ENCODE measurements at places on chromosomes 12 and 14.

DNA sequence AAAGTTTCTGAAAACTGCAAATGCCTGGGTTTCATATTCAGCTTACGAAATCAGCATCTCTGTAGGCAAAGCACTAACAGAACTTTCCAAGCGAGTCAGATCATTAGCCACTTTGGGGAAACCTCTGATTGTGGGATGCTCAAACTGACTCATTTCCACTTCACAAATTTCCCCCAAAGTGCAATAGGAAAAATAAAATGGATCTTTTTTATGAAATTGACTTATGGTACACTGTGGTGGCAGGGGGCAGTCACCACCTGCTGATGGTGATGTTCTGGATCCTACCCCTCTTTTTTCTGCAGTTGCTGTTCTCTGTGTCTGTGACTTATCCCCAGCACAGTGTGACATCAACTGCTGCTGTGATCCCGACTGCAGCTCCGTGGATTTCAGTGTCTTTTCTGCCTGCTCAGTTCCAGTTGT is 5.6 kb downstream of the TCTN1 start:
- DNase-seq, result peak; percentile 76

DNA sequence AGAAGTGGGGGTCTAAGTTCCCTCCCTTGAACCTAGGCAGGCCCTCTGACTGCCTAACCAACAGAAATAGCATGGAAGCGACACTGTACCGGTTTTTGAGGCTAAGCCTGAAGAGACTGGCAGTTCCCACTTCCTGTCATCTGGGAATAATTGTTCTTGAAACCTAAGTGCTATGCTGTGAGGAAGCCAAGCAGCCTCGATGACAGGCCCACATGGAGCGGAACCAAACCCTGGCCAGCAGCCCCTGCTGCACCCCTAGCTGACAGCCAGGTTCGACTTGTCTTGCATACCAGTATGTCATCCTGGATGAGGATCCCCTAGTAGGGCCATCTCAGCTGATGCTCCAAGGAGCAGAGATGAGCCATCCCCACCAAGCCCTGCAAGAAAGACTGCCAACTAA is 6.4 kb upstream of the GPR68 start:
- no peak for DNase-seq

DNA sequence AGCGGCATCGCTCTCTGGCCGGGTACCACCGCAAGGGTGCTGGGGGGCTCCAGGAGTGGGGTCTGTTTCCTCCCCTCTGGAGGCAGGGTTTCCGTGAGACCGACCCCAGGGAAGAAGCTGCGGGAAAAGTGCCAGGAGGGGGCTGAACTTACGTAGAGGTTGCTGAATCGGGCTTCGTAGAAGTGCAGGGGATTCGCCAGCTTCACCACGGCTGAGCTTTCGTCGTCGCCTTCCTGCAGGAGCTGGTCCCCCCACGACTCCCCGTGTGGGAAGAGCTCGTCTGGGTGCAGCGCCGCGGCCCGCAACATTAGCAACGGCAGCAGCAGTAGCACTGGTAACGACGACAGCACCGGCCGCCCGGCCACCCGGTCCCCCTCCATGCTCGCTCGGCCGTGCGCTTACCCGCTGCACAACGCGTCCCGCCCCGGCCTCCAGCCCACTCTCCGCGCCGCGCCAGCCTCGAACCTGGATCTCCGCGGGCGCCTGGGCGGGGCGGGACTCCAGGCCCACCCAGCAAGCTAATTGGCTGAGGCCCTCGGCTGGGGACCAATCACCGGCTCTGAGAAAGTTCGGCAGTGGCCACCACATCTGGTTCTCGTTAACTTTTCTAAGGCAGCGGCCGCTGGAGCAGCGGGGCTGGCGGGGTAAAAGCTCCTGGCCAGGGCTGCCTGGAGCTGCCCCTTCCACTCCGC is at the start of gene NID2:
Gene NID2 (minus strand): TSS at position 445 of the 692 bp plus-strand sequence. CDS start 65 bp downstream, at position 380.
- DNase-seq, result no peak

DNA sequence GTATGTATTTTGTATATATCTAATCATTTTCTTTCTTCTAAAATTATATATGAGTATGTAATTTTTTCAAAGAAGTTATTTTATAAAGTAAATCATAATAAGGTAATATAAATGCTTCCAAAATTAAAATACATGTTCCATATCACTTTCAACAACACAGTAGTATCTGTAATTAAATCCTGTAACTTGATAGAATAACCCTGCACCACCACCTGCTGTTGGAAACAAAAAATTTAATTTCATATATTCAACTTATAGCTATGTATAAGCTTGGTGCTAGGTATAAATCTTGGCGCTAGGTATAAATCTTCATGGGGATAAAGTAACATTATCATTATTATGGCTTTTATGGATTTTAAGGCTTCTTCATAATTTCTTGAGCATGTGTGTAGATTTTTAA is 149.7 kb upstream of the DCN start:
- no peak for DNase-seq

DNA sequence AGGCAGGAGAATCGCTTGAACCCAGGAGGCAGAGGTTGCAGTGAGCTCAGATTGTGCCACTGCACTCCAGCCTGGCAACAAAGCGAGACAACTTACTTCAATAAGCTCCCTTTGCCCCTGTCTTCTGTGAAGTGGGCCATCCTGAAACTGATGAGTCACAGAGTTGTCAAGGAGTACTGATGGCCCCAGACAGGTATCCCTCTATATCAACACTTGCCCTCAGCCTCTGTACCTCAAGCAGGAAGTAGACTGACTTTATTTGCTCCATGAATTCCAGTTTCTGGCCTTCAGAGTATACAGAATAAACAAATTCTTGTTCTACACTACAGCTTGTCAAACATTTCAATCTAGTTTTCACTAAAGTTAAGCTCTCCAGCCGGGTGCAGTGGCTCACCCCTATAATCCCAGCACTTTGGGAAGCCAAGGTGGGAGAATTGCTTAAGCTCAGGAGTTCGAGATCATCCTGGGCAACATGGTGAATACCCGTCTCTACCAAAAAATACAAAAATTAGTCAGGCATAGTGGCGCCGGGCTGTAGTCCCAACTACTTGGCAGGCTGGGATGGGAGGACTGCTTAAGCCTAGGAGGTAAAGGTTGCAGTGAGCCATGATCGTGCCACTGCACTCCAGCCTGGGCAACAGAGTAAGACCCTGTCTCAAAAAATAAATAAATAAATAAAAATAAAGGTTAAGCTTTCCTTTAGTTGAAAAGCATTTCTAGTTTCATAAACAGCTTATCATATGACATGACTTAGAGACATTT is 16.4 kb upstream of the LRP10 start:
- DNase-seq, result no peak

DNA sequence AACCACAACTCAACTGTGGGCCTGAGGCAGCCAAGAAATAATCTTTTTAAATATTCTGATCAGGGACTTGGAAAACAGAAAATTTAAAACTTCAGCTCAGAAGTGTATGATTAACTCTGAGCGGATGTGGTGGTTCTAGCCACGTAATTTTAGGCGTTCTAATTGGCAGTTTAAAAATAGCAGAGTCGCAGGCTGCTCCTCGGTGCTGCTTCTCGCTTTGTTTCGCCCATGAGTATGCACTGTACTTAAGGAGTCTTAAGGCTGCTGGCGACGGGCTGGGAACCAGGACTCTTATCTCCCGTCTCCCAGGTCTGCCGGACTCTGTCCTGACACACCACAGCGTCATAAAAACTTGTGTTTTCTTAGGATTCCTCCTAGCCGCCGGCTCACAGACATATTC is 113.4 kb upstream of the PELI2 start:
- DNase-seq, result peak; percentile 3

GRCh38 chr14:58784931-58785330 is 147.2 kb downstream of the DACT1 start:
- DNase-seq, result no peak

DNA sequence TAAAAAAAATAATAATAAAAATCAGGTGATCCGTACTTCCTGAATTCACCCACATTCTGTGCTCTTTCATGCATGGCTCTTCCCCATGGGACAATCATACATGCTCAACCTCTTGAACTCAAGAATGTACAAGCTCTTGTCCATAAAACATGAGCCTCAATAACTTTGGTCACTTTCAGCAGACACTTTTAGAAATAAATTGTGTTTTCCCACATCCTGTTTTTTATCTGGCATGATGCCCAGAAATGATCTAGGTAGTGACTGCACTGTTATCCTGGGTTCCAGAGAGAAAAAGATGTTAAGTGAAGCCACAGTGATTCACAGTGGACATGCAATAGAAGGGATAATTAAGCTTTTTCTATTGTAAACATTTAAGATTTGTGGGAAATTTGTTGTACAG is 537.6 kb upstream of the TMEM132C start:
- DNase-seq, result no peak

GRCh38 chr12:9761419-9761781 is 699 bp upstream of the CD69 start:
- DNase-seq, result peak; percentile 84

- no peak for DNase-seq
Measured at GRCh38 chr12:39723831-39724230, 104.2 kb upstream of the ABCD2 start.

- DNase-seq, result no peak
Measured at GRCh38 chr14:50978888-50979287, 34.6 kb upstream of the PYGL start.

- no peak for DNase-seq
Measured at GRCh38 chr14:33120966-33121365, 182.3 kb downstream of the NPAS3 start.

- no peak for DNase-seq
Measured at GRCh38 chr12:22312336-22312735, 22.2 kb downstream of the ST8SIA1 start.

DNA sequence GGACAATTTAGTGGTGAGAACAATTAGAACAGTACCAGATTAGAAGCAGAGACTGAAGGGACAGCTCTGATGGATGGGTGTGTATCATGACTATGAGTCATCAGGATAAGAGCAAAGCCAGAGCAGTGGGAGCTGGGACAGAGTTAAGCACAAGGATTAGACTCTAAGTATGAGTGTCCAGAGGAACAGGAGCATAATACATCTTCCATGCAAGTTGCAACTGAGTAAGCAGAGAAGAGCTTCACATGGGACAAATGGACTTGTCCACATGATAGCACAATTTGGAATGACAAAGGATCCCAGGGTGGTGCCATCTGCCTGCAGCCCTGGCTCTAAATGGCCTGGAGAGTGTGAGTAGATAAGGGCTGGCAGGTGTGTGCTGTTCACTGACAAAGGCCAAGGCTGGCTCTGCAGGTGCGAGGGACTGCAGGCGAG is 226.4 kb upstream of the CAND1 start:
- DNase-seq, result no peak

DNA sequence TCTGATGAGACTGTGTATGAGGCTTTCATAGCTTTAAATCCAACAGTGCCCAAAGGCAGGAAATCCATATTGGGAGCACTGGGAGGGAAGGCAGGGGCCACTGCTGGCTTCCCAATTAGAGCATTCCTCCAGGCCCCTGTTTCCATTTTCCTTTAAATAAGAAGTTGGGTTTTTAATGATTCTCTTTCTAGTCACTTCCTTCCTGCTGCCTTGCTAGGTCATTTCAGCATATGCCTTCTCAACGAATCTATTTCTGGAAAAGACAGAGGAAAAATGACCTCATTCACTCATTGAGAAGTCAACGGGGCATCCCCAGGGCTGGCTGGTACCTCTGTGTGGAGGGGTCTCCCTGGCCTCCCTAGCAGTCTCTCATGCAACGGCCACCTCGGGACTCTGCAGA is 43.5 kb downstream of the IGF1 start:
- no peak for DNase-seq

- DNase-seq, result no peak
Measured at GRCh38 chr12:108804271-108804953, 53.0 kb downstream of the SSH1 start.

GRCh38 chr12:47054659-47055058 is 24.8 kb upstream of the PCED1B start:
- DNase-seq, result peak; percentile 29

- DNase-seq, result no peak
Measured at GRCh38 chr12:100216337-100216736, 15.7 kb downstream of the ACTR6 start.

DNA sequence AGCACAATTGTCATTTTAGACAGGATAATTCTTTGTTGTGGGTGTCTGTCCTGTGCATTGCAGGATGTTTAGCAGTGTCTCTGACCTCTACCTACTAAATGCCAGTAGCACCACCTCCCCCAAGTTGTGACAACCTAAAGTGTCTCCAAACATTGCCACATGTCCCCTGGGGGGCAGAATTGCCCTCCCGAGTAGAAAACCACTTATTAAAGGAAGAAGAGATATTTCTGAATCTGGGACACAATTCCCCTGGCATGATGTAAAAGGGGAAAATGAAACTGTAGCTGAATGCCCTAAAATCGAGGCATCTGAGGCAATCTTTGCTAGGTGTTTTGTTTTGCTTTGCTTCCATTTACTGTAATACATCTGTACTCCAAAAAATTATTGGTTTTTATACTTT is 116.8 kb upstream of the NAP1L1 start:
- no peak for DNase-seq

DNA sequence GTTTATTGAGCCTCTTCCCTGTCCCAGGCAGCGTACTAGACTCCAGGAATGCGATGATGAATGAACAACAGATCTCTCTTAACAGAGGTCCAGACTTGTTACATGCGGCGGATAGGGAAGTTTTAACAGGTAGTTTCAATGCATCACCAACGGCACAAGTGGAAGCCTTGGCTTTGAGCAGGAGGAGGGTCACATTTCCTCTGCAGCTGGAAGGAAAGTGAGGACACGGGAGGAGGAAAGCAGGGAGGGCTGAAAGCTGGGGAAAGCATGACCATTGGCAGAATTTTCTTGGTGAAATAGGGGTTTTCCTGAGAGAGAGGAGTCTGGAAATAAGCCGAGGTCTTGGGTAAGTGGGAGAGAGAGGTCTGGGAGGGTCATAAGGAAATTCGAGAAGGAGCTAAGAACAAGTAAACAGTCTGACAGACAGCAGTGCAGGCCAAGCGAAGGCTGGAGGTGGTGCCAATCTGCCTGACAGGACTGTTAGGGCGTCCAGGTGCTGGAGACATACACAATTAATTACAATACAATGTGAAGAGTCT is 15.4 kb downstream of the BHLHE41 start:
- DNase-seq, result no peak

Data from inflammatory macrophage treated with lipopolysaccharide for 4 hours (primary cell).